Activated T-cell treated with anti-CD3 and anti-CD28 coated beads, Interleukin-2, amount 50 U/mL, for 72 hours (primary cell): ENCODE measurements at places on chromosomes 3 and 15.
A peak's percentile ranks its signal among the peaks of the same experiment; 100 is the strongest.

GRCh38 chr15:31172606-31173005, 71.1 kb upstream of the TRPM1 start:
- DNase-seq = no peak

- DNase-seq = no peak
Observed at GRCh38 chr3:138271189-138271794, 58.4 kb downstream of the NME9 start.

DNA sequence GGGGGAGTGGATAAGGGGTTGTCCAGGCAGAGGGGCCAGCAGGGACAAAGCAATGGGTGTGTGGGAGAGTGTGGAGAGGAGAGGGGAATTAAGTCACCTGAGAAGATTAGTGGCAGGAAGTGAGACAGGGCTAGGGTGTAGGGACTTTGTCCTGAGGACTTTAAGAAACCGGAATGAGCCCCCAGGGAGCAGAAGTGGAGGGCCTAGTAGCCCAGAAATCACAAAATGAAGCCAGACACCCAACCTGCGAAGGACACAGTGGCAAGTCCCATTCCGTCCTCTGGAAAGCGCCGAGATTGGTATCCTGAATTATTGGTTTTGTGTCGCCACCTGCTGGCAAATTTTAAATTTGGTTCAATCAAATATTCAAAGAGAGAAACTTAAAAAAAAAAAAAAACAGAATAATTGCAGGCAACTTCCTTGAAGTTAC, 78.0 kb upstream of the SLC25A36 start:
- peak; percentile 41 for DNase-seq

- DNase-seq = no peak
Observed at GRCh38 chr15:63367390-63367789, 14.3 kb downstream of the CA12 start.

GRCh38 chr15:91664224-91664836, 189.2 kb upstream of the SLCO3A1 start:
- no peak for DNase-seq

DNA sequence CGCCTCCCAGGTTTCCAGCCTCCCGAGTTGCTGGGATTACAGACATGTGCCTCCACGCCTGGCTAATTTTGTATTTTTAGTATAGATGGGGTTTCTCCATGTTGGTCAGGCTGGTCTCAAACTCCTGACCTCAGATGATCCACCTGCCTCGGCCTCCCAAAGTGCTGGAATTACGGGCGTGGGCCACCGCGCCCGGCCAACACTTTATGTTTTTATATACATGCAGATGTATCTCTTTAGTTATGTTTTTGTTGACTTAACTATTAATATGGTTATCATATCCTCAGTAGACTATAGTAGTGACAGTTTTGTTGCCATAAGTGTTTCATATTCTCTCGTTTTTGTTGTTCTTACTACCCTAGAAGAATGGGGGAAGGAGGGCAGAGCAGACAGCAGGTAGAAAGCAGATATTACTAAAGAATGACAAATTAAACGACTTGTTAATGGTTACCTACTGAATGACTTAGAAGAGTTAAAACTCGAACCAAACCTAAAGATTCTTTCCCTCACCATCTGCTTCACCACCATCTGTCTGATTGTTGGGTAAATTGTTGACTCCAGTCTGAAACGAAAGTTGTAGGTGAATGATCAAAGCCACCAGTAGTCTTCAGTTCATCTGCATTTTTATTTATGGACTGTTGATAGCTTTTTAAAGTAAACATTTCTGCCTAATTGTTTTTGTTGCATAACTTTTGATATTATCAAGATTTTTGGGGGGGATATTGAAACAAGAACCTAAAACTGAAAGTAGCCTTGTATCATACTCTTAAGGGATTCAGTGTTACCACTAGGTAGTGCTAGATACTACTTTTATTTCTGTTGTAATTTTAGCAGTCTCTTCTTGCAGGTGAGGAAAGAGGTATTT, 89.3 kb downstream of the RASA2 start:
- DNase-seq = no peak

- no peak for DNase-seq
Observed at GRCh38 chr3:186368176-186368575, 6.1 kb upstream of the DGKG start.

GRCh38 chr3:15572138-15572537, 29.2 kb downstream of the HACL1 start:
- DNase-seq = no peak

DNA sequence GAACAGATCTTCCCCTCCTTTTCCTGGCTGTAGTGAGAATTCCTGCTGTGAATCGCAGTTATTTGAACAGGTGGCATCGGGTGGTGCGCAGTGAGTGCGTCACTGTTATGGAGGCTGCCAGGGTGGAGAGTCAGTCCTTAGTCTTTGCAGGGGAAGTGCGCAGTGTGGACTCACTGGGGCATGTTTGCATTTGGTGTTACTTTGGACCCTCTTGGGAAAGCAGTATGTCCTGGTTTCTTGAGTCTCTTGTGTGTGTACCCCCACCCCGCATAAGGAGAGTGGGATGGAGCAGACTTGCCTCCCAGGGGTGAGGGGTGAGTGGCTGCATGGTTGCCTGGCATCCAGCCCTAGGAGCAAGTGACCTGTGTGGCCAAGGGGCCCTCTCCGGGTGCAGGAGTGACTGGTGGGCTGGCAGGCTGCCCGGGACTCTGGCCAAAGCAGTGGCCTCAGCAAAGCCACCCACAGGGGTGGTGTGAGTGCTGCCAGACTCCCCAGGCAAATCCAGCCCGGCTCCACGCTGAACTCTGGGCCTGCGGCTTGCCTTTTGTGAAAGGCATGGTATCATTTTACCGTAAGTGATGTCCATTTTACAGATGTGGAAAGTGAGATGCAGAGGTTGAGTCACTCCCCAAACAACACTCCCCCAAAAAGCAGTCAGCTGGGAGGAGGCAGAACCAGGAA, 46.4 kb downstream of the DNASE1L3 start:
- DNase-seq = no peak

GRCh38 chr3:32428092-32429068, 36.7 kb downstream of the CMTM7 start:
- DNase-seq = no peak

GRCh38 chr15:75062706-75063105, 39.3 kb downstream of the PPCDC start:
- DNase-seq = no peak

- DNase-seq = peak; percentile 64
Observed at GRCh38 chr3:184259878-184260723, 1.3 kb downstream of the CAMK2N2 start.

- no peak for DNase-seq
Observed at GRCh38 chr15:99090011-99090699, 14.7 kb upstream of the SYNM start.

DNA sequence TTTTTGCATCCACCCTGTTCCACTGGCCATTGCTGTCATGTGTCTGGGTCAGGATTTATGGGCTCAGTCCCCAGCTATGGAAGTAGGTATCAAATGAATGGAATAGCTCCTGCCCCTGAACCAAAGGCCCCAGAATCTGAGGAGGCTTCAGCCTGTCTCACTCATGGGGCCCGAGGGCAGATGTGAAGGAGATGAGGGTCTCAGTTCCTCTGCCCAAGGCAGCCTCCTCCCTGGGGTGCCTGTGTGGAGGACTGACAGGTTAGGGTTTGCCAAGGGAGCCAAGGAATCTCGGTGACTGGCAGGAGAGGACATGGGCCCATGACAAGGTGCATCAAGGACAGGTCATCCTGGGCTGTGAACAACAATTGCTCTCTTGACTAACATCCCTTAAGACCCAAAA, 70.4 kb downstream of the CPN2 start:
- no peak for DNase-seq

- DNase-seq = no peak
Observed at GRCh38 chr15:27842526-27842925, 256.6 kb downstream of the OCA2 start.

DNA sequence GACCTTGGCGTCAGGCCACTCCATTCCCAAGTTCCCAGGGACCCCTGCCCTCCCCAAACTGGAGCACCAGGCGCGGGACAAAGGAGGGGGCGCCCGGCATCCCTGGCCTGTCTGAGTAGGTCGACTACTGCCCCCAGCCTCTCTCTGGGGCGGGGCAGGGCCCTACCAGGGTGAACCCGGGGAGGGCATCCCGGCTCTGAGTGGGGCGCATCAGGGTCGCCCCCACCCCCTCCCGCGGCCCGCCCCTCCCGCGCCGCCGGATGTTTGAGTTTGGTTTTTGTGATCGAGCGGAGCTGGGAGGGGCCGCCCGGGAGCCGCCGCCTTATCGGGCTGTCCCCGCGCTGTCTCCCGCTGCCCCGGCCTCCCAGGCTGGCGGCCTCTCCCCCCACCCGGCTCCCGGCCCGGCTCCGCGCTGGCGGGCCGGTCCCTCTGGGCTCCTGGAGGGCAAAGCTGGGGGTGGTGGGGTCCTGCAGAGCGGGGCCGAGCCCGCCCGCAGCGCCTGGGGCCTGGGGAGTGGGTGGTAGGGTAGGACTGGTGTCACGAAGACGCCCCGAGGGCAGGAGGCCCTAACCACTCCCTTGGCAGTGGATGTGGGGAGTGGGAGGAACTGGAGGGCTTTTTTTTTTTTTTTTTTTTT, 47.2 kb upstream of the SMAD6 start:
- peak; percentile 46 for DNase-seq

- no peak for DNase-seq
Observed at GRCh38 chr3:142029791-142030190, 119.6 kb downstream of the TFDP2 start.

DNA sequence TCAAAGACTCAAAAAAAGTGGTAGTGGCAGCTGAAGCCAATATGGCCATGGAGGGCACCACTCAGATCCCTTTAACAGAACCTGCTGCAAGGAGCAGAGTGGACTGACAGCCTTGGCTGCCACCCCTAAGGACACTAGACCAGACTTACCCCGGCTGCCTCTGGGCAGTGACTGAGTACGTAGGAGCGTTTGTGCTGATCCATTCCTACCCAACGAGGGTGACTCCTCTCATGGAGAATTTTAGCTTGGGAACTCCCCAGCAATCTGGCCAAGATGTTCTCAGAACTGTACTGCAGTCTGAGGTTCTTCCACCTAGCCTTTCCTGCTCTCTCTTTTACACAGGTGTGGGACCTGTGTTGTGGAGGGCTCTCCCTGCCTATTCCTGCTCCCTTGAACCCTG, 22.1 kb downstream of the CLEC3B start:
- DNase-seq = no peak

DNA sequence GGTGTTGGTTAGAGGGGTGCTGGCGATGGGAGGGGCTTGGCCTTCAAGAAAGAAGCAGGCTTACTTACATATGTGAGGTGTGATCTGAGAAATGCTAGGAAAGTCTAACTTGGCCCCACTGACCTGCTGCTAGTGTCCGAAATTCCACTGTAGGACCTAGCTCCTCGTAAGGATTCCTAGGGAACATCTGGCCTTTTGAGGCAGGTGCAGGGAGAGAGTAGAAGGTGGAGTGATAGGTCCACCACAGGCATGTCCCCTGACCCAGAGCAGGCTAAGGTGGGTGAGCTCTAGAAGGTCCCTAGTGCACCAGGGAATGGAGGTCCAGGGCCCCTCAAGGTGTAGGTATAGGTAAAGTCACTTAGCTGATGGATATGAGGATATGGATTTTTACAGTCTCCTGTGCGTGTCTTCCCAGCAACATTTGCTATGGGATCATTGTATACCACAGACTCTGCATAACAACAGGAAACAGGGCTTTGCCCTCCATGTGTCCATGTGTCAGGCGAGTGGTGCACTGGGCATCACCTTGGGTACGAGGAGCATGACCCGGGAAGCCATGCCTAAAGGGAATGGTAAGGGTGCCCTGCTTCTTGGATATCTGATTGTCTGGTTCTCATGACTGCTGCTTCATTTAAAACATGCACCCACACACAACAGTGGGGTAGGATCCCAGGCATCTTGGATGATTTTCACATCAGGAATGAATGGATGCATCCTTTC, 32.6 kb downstream of the POMGNT2 start:
- DNase-seq = no peak

GRCh38 chr3:192855434-192855833, 62.2 kb downstream of the MB21D2 start:
- no peak for DNase-seq

DNA sequence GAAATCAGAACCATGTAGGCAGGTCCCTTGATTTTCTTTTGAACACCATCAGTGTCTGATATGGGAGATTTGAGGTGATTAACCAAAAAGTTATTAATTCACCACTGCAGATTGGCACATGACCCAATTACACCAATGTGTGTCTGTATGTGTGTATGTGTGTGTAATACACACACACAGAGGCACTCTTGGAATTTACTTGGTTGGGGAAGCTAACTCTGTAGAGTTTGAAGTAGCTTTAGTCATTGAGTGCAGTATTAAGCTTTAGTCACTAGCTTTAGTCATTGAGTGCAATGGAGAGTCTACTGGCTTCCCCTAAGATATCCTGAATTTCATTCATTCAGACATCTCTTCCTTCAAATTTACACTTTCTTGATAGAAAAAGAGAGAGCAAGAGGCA, 109.4 kb upstream of the C15orf61 start:
- DNase-seq = no peak

GRCh38 chr3:173913974-173914421, 516.5 kb downstream of the NLGN1 start:
- DNase-seq = no peak

- no peak for DNase-seq
Observed at GRCh38 chr3:182565916-182566796, 227.1 kb upstream of the ATP11B start.

DNA sequence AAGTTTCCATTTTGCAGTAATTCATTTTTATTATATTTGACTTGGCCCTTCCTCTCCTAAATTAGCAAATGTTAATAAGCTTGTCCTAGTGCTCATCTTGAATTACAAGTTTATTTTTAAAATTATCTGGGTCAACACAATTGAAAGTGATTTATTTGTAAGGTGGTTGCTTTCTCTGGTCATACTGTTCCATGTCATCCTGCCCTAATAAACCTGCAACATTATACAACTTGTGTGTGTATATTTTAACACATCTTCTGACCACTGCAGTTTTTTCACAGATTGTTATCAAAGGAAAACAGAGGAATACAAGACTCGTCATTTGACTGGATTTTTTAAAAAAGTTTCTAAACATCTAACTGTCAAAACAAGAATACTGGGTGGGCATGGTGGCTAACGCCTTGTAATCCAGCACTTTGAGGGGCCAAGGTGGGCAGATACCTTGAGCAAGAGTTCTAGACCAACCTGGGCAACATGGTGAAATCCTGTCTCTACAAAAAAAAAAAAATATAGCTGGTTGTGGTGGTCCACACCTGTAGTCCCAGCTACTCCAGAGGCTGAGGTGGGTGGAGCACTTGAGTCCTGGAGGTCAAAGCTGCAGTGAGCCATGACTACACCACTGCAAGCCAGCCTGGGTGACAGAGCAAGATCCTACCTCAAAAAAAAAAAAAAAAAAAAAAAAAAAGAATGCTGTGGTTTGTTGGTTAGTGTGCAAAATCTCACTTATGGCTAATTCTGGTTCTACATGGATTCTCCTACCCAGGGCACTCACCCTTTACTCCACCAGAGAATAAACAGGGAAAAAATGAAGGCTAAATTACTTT, 5.0 kb upstream of the LRRFIP2 start:
- peak; percentile 25 for DNase-seq
